Stimulated activated CD4-positive, alpha-beta T cell treated with anti-CD3 and anti-CD28 coated beads, Interleukin-1b, Interleukin-23, amount 100 ng/mL, for 1 hour (primary cell): ENCODE measurements at places on chromosomes 12 and 14.

DNA sequence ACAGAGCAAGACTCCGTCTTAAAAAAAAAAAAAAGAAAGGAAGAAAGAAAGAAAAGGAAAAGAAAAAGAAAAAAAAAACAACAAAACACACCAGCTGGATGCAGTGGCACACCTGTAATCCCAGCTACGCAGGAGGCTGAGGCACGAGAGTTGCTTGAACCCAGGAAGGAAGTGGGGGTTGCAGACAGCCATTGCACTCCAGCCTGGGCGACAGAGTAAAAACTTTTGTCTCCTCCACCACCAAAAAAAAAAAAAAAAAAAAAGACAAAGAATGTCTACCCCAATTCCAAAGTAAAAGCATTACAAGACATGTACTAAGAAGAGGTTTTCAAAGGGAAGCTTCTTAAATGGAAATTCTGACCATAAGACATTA is 53.4 kb downstream of the HNRNPC start:
- peak; percentile 10 for DNase-seq

- DNase-seq: no peak
These were observed 223.2 kb downstream of the KTN1 start for GRCh38 chr14:55802986-55803872.

DNA sequence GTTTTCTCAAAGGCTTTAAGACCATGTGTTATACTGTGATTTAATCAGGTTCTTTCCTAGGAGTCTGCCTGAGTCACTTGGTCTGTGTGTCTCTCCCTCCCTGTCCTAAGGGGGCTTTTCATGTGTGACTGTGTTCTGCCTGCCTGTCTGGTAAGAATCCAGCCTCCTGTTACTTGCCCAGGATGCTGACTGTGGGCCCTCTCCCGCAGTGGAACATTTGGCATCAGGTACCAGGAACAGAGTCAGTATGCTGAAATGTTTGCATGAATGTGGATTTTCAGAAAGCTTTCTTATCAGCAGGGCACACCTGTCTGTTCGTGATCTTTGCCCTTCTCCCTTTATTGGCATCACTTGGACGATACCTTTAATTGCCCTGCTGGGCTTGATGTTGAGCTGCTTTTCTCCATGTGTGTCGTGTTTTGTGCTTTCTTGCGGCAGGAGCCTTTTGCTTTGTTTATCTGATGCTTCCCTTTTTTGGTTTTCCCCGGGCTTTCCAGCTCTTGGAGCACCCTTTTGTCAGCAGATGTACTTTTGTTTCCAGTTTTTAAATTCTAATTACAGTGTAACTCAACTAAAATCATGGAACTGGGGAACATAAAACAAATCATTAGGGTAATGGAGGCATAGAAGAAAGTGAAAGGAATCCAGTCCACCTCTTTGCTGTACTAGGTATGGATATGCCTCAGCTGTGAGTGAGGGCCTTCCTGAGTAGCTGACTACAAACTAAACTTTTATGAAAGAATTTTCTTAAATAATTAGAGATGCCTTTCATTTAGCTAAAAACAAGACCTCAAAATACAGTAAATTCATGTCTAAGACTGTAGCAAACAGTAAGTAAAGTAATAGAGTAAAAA is 72.5 kb downstream of the TRAF3 start:
- DNase-seq: no peak

DNA sequence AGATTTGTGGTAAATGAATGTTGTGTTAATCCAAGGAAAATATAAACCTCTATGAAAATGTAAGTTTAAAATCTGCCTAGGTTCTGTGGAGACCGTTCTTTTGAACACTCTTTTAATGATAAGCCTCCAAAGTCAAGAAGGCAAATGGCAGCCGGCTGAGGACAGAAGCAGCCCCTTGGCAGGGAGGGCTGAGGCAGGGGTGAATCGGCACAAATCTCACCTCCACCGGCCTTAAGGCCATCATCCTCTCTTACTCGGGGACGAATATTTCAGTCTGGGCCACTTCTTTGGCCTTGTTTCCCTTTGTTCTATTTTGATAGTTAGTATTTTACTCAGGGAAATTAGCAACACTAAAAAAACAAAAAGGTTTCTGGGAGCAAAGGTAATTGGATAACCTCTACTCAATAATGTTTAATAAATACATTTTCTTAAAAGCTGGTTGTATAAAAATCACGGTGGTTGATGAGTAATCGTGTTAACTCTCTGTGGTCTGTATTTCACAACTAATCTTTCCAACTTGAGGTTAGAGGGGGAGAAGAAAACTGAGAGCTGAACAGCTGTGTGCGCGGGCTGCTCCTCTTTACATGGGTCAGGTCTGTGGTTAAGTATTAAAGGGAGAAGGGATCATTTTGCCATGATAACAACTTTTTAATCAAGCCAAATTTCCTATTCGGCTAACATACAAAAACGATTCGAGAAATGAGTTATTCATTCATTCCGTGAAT is 18.6 kb downstream of the LGMN start:
- no peak for DNase-seq

- DNase-seq: no peak
These were observed 19.8 kb upstream of the SERPINA4 start for GRCh38 chr14:94541234-94541975.

GRCh38 chr14:100312877-100313400 is 6.7 kb upstream of the SLC25A29 start:
- DNase-seq: no peak

- DNase-seq: no peak
These were observed 12.4 kb downstream of the ERG28 start for GRCh38 chr14:75648066-75648838.
